Dorsolateral prefrontal cortex (tissue), 122 donors: ENCODE measurements at places on chromosomes 11 and 22.

DNA sequence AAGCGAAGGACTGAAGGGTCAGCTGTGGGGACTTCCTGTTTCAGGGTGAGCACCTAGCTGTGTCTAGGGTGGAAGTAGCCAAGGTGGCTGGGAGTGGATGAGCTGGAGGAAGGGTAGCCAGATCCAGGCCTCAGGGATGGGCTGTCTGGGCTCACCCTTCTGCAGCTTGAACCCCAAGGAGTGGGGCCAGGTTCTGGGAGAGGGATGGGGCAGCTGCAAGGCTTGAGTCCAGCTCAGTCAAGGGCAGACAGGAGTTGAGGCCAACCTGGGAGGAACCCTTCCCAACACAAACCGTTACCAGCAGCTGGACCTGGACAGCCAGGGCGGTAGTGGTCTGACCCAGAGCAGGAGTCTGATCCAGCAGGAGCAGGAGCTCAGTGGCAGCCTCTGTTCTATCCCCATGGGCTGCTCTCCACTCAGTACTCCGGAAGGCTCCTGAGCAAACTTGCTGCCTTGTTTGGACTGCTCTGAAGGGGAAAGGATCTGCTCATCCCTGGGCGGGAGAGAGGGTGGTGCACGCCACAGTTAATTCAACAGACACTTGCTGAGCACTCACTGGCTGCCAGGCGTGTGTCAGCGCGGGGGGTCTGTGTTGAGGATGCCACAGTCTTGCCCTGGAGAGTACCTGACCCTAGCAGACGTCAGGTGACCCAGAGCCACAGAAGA lies 53.8 kb upstream of the THY1 start:
- DNase-seq, result no peak

- no peak for DNase-seq
These were observed 14.7 kb downstream of the OTUB1 start for GRCh38 chr11:64000740-64001483.

- DNase-seq, result no peak
These were observed 88.9 kb downstream of the RRM1 start for GRCh38 chr11:4183410-4184057.

- DNase-seq, result no peak
These were observed 65.9 kb downstream of the UBASH3B start for GRCh38 chr11:122721201-122721963.

- no peak for DNase-seq
These were observed 4.1 kb downstream of the NHERF4 start for GRCh38 chr11:119189393-119189792.

- no peak for DNase-seq
These were observed 1462.1 kb upstream of the RAG2 start for GRCh38 chr11:38060136-38060535.

GRCh38 chr11:12170984-12171383 lies 60.6 kb downstream of the MICAL2 start:
- DNase-seq, result no peak

GRCh38 chr11:47908198-47908597 lies 60.0 kb upstream of the NUP160 start:
- DNase-seq, result no peak

DNA sequence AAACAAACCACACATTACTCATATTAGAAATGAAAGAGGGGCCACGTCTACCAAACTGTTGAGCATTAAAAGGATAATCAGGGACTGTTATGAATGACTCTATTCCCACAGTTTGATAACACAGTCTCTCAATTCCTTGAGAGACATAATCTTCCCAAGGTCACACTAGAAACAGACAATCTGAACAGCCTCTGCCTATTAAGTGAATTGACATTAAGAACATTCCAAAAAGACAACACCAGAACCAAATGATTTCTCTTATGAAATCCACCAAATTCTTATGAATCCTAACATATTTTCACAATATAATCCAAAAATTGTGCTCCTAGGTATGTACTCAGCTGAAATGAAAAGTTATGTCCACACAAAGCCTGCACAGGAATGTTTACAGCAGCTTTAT lies 4.6 kb downstream of the RFPL1 start:
- no peak for DNase-seq

DNA sequence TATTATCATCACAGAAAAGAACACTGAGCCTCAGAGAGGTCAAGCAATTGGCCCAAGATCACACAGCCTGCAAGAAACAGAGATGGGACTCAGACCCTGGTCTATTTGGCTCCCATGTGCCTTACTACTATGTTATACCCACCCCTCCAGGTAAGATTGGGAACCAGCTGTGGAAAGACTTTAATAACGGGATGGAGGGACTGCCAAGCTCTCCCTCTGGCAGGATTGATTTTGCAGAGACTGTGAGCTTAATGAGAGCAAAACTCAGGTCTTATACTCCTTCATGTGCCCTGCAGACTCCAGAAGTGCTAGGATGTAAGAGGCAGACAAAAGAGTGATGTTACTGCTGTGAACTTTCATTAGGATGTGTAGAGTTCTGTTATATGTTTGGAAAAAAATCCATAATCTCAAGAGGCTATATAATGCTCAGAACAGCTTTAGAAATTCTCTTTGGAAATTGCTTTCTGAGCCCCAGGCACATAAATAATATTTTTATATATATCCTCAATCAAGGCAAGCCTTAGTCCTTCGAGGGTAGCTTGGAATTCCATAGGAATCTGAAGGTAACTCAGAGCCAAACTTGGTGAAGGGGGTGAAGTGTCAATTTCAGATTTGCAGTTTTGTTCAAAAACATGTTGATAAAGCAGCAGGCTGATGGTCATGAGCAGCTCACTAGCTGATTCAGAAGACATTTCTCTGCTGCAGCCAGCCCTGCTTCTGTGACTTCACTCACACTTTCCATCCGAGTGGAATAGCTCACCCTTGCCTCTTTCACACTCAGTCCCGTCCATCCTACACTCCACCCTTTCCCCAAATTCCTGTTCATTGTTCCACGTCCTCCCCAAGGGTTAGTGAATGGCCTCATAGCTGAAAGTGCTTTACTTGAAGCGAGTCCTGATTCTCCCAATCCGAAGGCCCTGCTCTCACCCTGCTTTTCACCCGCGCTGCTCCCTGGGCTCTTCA lies 188.8 kb downstream of the SNX19 start:
- DNase-seq, result no peak

DNA sequence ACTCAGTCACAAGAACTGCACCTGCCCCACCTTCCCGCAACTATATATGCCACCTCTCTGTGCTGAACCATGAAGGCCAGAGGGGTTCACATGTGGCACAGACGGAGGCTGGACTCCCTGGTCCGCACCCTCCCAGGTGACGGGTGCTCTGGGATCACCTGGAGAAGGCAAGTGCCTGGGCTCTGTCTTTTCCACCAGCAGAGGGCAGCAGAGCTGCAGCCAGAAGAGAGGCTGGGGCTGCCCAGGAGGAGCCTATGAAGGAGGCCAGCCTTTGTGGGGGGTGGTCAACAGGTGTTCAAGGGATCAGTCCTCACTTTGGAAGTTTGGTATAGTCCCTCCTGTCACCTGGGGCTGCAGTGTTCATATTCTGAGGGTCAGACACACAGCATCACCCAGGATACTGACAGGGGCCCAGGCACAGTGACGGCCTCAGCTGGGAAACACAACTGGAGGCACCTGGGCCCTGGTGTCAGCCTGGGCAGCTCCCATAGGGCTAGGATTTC lies 39.2 kb upstream of the IGLL5 start:
- no peak for DNase-seq

DNA sequence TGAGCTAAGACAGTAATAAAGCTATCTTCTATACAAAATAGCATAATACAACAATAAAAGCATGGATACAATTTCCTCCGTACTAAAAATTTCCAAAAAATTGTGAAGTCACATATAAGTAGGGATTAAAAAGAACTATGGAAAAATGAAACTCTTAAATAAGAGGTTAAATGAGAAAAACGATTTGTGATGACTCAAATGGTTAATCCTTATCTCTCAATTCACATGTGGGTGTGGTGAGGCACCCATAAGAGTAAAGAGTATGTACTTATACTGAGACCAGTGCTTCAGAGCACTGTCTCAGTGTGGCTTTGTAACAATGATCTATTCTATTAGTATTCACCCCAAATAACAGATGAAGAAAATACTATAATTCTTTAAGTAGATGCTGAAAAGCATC lies 25.0 kb upstream of the CCDC34 start:
- no peak for DNase-seq

DNA sequence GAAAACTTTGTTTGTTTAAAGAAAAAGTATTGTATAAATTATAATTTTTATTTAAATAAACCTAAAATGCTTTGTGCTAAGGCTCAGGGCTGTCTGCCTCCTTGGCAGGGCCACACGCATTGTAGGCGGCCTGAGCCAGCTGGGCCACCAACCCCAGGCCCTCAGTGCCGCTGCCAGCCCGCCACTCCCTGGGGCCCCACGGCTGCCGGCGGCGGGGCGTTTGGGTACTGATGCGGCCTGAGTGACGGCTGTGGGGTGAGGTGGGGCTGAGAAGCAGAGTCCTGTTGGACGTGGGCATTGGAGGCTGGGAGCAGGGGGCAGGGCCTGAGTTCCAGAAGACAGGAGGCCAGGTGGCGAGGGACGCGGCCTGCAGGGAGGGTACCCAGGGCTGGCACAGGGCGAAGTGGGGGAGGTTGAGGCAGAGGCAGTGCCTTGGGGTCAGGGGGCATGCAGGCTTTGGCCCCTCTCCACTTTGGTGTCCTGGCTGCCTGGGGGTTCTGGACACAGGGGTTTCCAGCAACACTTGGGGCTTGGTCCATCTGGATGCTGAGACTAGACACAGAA lies 58.3 kb downstream of the CERK start:
- no peak for DNase-seq

DNA sequence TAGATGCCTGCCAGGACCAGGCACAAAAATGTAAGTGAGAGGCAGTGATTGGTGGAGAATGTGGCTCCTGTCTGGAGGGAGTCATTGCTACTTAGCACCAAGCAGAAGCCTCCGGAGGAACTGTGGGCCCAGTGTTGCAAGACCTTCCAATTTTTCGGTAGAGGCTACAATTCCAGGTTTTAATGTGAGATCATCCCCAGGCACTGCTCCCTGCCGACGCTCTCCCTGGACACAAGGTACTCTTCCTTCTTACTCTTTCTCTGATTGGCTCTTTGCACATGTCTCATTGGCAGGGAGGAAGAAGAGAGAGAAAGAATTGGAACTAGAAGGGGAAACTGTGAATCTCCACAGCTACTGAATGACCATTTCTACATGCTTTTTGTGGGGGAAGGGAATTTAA lies 53.7 kb upstream of the EP300 start:
- no peak for DNase-seq

GRCh38 chr11:67194096-67194495 lies 72.2 kb upstream of the GRK2 start:
- no peak for DNase-seq

- no peak for DNase-seq
These were observed 41.1 kb downstream of the PHF21B start for GRCh38 chr22:44968736-44969135.

GRCh38 chr11:20368438-20368837 lies 4.9 kb downstream of the HTATIP2 start:
- no peak for DNase-seq

DNA sequence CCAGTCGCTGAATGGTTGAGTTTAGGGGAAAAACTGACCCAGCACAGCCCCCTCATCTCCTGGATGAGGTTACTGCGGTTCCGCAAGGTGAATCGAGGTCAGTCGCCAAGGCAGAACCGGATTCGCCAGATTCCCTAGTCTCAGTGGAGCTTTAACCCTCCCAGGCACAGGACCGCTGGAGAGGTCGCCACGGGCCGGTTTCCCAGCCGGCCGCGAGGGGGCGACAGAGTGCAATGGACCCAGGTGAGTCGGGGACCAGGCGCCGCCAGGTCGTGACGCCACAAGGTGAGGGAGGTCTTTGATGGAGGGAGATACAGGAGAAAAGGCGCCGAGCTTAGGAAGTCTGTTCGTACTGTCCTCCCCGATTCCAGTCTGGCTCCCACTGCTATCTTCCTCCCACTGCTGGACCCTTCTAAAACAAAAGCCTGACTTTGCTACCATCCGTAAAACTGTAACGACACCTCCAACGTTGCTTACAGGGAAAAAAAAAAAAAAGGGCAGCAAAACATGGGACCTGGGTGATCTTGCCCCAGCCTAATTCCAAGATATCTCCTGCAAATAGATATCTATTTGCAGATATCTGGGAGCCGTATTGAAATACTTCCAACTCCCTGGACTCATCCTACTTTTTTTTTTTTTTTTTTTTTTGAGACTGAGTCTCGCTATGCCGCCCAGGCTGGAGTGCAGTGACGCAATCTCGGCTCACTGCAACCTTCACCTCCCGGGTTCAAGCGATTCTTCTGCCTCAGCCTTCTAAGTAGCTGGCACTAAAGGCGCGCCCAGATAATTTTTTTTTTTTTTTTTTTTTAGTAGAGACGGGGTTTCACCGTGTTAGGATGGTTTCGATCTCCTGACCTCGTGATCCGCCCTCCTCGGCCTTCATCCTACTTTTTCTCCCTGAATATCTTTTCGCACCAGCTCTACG lies 1.4 kb upstream of the GGA1 start:
- DNase-seq, result peak; percentile 66

GRCh38 chr11:18802381-18803257 lies 11.0 kb upstream of the PTPN5 start:
- peak; percentile 77 for DNase-seq

DNA sequence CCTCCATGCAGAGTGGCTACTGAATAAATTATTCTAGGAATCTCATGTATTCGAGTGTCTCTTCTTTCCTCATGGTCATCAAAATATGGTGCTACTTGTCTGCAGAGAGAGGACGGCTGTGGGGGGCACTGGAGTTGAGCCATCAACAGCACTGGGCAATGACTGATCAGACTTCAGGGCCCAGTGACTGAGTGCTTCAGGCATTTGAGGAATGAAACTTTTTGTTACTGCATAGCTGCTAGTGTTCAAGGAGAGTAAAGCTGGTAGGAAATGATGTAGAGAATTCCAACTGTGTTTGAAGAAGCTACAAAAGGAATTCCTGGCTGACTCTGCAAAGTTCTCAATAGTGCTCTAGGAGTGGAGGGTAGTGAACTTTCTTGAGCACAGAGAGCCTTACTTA lies 277.7 kb downstream of the CADM1 start:
- no peak for DNase-seq

- DNase-seq, result no peak
These were observed 198.5 kb upstream of the C11orf87 start for GRCh38 chr11:109223451-109223850.
